ENCODE measurements at places on chromosomes 3 and 15.

GRCh38 chr3:123535580-123535979 is 49.3 kb downstream of the HACD2 start:
- DNase-seq = no peak

DNA sequence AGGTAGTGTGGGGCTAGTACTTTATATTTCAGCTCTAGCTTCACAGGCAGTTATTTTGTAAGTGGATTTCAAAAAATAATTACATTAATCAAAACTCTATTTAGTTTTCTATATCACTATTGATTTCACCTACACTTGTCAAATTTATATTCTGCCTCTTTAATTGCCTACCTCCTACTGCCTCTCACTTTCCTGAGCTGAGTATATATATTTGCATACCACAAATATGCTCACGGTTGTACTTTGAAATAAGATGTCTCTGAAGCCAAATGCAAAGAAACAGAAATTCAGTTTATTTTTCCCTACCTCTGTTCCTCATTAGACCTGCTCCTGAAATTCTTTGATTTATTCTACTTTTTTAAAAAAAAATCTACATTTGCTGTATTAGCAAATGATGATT is 309.3 kb upstream of the TGFBR2 start:
- DNase-seq = no peak

GRCh38 chr3:9710174-9710739 is 6.6 kb downstream of the CPNE9 start:
- no peak for DNase-seq

DNA sequence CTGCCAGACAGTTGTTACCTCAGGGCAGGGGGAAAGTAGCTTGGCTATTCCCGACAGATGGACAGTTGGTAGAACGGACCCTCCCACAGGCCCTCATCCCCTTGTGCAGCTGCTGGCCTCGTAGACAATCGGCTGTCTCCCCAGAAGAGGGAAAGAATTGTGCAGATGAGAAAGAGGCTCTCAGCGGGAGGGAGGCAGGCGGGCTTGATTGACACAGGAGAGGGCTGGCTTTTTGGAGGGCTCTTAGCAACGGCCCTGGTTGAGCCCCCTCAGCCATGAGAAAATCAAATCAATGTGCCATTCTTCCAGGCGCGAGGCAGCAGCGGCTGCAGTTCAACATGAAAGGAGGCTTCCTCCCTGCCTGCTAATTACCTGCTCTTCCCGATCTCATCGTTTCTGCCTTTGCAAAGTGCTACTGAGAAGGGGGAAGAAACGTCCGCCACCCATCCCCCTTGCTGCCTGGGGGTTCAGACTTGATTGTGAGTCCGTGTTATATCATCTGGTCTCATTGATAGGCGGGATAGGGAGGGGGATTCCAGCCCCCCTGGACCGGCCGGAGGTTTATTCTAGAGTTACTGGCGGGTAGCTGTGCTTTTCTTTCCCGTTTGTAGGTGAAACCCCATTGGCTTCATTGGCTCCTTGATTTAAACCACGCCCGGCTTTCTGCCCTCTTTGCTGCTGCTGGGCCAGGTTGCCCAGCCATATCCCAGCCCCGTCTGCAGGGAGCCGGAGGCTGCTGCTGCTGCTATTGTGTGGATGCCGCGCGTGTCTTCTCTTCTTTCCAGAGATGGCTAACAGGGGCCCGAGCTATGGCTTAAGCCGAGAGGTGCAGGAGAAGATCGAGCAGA is at the start of gene TAGLN3:
Gene TAGLN3 (plus strand): TSS at position 287 of the 848 bp plus-strand sequence. CDS start 501 bp downstream, at position 788.
- DNase-seq = no peak

- no peak for DNase-seq
Observed at GRCh38 chr3:12312010-12312409, 23.1 kb downstream of the PPARG start.

- DNase-seq = no peak
Observed at GRCh38 chr3:40468018-40468417, 8.9 kb upstream of the ZNF619 start.

GRCh38 chr15:93495799-93496637 is 407.0 kb upstream of the RGMA start:
- no peak for DNase-seq

GRCh38 chr3:74423867-74424266 is 190.6 kb downstream of the CNTN3 start:
- no peak for DNase-seq

- no peak for DNase-seq
Observed at GRCh38 chr3:103459815-103460214, 1025.0 kb downstream of the ZPLD1 start.

DNA sequence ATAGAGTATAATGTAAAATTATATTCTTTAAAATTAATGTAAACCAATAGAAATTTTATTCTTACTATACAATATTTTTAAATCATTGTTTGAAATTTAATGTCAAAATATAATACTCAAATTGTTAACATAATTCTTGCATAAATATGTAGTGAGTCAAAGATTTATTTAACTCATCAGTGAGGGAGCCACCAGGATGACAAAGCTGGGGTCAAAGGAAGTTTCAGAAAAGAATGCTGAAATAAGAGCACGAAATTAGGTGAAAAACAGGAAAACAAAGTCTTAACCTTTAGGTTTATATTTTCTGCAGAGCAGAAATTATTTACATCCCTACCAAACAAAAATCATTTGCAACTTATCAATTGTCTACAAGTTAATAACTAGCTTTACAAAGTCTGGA is 74.1 kb downstream of the DIPK2A start:
- DNase-seq = no peak

DNA sequence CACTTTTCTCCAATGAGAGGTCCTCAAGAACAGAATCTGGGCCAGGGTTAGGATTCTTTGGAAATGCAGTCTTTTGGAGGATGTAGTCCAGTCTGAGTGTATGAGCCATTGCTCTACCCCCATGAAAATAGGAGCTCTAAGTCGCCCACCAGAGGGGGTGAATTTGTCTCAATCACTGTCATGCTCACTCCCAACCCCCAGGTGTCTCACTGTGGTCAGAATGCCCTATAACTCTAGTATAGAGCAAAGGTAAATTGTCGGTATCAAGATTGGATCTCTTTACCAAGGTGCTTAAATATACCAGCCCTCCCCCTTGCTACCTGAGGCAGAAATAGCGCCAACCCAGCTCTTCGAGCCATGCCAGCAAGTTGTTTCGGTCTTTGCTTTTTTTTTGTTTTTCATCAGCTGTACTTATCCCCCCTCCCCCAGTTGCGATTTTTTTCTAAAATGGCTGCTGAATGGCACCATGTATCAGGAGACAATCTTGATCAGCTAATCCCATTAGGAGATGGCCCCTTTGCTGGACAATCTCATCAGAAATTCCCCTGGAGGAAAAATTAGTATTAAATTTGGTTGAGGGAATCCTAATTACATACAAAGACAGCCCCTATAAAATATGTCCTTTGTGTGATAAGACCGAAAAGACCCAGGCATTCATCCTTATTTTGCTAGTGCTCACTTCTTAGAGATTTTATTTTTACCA is 130.7 kb downstream of the EBLN2 start:
- DNase-seq = no peak

DNA sequence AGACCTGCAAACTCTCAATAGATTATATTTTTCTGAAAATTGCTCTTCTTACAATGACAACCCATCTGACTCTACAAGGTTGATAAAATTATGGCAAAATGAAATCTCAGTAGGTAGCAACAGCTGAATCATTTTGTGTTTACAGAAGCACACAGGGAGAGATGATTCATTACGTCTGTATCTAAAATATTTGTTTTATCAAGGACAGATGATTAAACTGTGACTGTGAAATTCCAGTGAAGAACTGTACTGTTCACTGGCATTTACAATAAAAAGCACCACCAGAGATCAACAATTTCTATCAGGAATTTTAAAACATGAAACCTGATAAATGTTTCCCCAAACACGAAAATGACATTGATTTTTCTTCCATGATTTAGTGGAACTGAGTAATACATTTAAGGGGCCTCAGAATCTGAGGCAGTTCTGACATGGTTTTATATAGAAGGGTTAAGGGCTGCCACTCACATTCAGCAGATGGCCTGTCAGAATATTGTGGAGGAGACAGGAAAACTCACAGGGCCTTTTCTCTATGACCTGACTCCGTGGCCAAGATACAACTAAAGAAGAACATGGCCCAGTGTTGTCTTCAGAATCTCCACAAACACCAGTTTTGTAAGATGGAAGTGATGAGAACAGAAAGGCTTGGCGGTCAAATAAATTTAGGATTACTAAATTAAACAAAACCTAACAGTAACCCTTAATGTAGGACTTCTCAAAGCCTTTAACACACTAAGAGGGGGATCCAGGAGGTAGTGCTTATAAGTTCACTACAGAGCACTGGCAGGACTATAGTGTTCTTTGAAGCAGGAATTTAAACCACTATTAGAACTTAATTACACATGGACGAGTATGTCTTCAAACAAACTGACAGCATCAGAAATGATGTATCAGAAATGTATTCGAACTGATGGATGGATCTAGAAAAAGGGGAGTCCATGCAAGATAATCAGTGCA is 25.9 kb downstream of the RAD18 start:
- no peak for DNase-seq

- DNase-seq = no peak
Observed at GRCh38 chr15:36066757-36067156, 512.7 kb upstream of the CDIN1 start.

DNA sequence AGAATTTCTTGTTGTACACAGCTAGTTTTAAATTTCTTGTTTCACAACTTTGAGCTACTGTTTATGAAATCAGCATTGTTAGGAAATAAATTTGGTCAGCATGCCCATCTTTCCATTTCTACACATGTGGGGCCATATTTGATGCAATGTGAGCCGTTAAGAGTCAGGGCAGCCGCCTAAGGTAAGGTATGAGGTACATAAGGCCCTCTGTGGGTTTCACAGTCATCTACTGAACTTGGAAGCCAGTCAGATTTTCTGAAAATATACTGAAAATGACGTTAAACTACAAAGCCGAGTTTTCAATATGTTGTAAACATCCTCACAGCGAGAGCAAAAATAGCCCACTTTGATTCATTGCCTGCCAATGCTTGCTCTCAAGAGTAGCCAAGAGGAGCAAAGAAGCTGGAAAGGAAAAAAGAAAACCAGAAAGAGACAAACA is 94.7 kb upstream of the PDZRN3 start:
- no peak for DNase-seq

DNA sequence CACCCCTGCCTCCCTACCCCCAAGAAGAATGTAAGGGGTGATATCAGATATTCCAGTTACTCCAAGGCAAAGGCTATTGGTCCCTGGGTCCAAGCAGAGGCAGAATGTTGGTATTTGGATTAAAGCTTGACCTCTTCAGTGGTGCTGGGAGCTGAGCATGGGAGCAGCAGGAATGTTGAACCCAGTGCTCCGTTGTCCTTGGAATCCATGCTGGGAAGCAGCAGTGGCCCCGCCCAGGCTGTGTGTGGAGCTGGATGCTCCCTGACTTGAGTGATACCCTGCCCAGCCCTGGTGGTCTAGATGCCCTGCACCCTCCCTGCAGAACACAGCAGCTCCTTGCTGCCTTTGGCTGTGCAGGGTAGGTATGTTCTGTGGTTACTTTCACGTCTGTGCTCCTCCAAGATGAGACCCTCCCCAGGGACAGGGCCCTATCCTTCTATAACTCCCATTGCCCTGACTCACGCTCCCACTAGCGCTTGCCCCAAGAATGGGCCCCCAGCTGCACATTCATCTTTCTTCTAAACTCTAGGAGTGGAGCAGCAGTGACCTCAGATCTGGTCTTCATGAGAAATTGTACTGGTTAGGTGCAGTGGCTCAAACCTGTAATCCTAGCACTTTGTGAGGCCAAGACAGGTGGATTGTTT is 35.1 kb downstream of the UMPS start:
- no peak for DNase-seq

DNA sequence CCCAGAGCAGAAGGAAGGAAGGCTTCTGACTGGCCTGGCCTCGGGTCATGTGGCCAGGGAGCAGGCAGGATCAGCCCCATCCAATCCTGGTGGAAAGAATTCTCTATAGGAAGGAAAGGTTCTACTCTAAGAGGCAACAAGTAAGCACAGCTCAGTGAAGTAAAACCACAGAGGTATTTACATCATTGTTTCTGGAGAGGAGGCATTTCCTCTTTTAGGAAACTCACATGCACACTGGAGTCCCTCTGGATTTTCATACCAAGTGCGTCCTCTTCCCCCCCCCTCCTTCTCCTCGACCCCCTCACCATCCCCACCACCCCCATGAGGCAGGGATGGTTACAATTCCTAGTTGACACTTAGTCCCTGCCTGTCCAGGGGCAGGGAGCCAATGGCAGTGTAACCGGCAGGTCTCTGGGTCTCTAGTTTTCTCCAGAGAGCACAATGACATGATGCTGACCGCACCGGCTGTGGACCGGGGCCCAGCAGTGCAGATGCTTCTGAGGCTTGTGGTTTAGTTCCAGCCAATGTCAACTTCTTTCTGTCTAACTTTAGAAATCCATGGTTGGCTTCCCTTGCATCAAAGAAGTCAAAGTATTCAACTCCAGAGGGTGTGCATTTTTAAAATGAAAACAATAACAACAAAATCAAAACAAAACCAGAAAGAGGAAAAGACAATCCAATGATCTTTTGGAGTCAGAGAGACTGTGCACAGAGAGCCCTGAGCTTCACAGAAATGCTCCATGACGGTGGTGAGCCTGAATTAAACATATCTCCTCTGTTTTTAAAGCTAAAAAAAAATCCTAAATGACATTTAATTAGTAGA is 230.3 kb upstream of the TLE3 start:
- DNase-seq = no peak

DNA sequence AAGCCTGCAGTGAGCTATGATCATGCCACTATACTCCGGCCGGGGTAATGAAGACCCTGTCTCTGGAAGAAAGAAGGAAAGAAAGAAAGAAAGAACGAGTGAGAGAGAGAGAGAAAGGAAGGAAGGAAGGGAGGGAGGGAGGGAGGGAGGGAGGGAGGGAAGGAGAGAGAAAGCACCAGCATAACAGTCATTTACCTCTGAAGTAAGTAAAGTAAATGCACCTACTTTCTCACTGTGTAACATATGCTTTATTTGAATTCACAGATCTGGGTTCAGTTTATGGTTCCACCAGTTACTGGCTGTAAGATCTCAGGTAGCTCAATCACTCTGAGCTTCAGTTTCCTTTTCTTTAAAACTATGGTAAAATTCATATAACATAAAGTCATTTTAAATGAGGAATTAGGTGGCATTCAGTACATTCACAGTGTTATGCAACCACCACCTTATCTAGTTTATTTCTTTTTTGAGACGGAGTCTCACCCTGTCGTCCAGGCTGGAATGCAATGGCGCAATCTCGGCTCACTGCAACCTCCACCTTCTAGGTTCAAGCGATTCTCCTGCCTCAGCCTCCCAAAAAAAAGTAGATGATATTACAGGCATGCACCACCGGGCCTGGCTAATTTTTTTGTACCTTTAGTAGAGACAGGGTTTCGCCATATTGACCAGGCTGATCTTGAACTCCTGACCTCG is 16.1 kb upstream of the RAD54L2 start:
- no peak for DNase-seq

DNA sequence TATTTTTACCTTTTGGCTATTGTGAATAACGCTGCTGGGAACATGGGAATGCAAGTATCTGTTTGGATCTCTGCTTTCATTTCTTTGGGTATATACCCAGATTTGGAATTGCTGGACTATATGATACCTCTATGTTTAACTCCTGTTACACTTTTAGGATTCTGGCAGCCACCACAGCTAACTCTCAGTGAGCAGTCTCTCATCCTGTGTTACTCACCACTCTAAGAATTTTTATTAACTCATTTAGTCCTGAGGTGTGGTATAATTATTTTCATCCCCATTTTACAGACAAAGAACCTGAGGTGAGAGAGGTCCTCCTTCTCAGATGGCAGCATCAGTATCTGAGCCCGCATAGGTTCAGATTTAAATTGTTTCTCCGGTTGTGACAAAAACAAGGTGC is 1.1 kb downstream of the SPATA12 start:
- no peak for DNase-seq

All from activated CD8-positive, alpha-beta memory T cell treated with anti-CD3 and anti-CD28 coated beads for 48 hours (primary cell).